ENCODE measurements at places on chromosomes 5 and 9.

GRCh38 chr9:134381272-134381661, 55.0 kb downstream of the RXRA start:
- DNase-seq = no peak

DNA sequence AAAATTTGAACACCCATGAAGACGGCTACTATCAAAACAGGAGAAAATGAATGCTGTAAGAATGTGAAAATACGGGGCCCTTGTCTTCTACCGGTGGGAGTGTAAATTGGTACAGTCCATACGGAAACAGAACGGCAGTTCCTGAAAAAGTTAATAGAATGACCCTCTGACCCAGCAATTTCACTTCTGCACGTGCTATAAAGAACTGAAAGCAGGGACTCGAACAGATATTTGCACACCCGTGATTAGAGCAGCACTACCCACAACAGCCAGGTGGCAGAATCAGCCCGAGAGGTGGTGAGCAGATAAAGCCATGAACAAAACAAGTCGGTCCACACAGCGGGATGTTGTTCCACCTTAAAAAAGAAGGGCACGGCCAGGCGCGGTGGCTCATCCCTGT, 22.6 kb upstream of the SLC12A7 start:
- no peak for DNase-seq

GRCh38 chr9:113503131-113503541, 39.6 kb downstream of the RGS3 start:
- no peak for DNase-seq

DNA sequence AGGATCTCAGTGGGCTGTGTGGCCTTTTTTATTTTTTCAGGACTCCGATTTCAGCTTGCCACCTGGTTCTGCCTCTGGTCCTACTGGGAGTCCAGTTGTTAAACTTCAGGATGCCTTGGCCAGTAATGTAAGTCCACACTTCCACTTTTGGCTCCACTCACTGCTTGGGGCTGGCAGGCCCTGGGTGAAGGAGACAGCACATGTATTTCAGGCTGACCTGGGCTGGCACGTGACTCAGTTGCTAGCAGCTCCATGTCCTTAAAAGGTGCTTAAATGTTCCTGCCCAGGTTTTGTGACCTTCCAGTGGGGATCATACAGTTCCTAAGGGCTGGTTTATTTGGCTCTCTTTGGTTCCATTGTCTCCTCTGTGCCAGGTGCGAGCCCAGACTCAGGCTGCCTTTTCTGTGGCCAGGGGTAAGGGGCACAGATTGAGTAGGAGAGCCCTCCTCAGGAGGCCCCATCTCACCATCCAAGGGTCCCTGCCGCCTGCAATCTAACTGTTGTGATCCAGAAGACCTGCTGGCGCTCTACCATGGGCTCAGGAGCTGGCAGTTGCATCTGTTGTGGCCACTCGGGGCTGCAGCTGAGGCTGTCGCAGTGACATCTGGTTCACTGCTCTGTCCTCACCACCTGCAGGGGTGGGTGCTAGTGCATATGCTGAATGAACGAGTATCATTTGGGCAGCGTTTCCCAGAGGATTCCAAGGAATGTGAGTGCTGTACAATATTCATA, 19.2 kb upstream of the POMT1 start:
- no peak for DNase-seq

DNA sequence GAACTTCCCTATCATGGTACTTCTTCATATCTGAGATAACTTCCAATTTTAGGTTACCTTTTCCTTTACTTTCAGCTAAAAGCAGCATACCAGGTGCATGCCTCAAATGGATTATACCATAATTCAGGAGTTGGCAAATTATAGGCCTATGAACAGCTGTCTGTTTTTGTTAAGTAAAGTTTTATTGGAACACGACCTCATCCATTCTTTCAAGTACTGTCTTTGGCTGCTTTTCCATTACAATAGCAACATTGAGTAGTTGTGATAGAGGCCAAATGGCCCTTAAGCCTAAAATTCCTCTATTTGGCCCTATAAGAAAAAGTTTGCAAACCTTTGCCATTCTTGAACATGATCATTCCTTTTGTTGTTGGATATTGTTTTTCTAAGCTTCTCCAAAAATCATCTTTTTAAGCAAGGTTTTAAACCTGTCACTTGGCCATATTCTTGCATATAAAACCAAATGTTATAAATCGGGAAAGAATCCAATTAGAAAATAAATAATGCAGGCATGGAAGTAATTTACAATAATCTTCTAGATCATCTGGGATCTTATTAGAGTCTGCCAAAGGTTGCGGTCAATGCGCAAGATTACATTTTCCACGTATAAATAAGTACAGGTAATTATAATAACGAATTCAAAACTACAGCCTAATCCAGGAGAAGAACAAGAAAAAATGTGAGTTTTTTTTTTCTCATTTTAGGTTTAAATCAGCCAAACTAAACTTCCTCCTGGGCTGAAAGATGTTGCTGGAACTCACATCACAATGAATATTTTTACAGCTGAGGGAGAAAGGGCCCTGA, 226.5 kb upstream of the ANKRD55 start:
- no peak for DNase-seq

- no peak for DNase-seq
Measured at GRCh38 chr5:141420855-141421488, at the start of gene PCDHGA11. TSS of gene PCDHGA11 (plus strand) at chr5:141421051. CDS start at chr5:141421228, 177 bp downstream.

- DNase-seq = no peak
Measured at GRCh38 chr5:124132843-124133242, 613.6 kb downstream of the ZNF608 start.

GRCh38 chr9:72361217-72361616, 3.8 kb downstream of the ZFAND5 start:
- DNase-seq = no peak

DNA sequence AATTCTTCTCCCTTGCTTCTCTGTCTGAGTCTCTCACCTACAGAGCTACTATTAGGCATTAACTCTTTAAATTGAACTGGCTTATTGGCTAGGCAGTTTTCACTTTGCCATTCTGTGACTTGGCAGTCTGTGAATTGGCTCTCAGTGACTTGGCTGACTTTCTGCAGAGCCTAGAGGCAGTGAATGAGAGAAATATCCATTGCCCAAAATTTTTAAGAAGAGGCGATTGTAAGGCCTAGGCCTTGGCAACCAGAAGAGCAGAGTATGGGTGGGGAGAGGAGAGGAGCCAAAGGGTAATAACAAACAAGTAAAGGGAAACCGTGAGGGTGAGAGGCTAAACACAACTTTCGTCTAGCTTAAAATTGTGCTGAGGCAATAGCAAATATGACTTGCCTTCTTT, 176.7 kb downstream of the PRR16 start:
- no peak for DNase-seq

- peak; percentile 58 for DNase-seq
Measured at GRCh38 chr5:132238169-132238744, 10.6 kb upstream of the P4HA2 start.

- no peak for DNase-seq
Measured at GRCh38 chr9:77427256-77427927, 220.7 kb downstream of the GNA14 start.

- DNase-seq = no peak
Measured at GRCh38 chr5:157594257-157594656, 18.7 kb upstream of the ADAM19 start.

DNA sequence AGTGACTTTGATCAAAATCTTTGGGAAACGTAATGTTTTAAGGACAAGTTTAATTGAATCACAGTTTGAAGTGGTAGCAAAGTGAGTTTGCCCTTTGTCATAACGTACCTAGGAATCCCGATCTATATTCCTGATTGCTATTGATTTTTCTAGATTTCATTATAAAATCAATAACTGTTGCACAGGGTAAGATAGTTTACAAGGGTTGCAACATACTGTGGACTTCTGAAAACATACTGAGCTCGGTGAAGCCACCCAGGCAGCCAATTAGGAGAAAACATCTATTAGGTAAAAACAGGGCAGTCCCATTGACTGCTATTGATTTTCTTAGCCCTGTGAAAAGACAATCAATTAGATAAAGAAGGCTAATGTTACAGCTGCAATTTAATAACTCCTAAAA, 659.9 kb downstream of the ISL1 start:
- DNase-seq = no peak

DNA sequence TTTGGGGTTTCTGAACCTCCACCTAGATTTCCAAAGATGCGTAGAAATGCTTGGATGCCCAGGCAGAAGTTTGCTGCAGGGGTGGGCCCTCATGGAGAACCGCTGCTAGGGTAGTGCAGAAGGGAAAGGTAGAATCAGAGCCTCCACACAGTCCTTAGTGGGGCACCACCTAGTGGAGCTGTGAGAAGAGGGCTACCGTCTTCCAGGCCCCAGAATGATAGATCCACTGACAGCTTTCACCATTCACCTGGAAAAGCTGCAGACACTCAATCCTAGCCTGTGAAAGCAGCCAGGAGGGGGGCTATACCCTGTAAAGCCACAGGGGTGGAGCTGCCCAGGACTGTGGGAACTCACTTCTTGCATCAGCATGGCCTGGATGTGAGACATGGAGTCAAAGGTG, 13.3 kb upstream of the HSDL2 start:
- DNase-seq = no peak

DNA sequence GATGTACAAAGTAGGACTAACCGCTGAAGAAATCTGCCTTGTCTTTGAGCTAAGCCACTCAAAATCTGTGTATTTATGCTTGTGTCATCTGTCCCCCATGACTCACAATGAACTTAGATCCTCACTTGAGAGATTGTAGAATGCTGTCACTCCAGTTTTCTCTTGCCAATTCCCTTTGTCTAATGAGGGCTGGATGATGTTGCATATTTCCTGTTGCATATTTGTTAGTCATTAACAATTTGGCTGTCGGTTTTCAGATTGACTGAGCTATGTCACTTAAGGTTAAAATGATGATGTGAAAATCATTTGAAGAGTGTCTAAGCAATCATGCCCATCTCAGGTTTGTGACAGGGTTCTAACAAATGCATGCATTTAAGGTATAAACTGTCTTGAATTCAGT, 481.7 kb downstream of the CDH10 start:
- no peak for DNase-seq

DNA sequence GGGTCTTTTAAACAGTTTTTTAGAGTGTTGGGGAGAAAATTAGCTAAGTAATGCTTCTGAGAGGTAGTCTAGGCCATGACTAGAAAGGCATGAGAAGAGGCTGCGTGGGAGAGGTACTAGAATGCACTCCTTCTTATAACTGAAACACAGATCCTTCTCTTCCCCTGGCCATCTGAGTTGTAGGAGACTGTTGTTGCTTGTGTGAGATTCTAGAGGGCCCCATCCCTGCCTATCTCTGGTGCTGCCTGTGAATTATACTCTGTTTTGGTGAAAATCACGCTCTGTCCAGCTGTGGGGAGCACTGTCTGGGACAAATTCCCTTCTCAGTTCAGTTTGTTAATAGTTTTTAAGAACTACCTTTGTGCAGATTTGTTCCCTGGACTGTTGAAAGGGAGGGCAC, 37.5 kb downstream of the MAP1B start:
- no peak for DNase-seq

Data from GOT3 (cell line).